ENCODE measurements at places on chromosomes 3 and 15.

GRCh38 chr3:54572197-54572895 is 355.5 kb downstream of the LRTM1 start:
- no peak for DNase-seq

GRCh38 chr3:146342989-146343388 is 92.1 kb upstream of the PLSCR4 start:
- DNase-seq: no peak

- peak; percentile 51 for DNase-seq
Measured at GRCh38 chr15:50128266-50128665, 9.2 kb upstream of the ATP8B4 start.

DNA sequence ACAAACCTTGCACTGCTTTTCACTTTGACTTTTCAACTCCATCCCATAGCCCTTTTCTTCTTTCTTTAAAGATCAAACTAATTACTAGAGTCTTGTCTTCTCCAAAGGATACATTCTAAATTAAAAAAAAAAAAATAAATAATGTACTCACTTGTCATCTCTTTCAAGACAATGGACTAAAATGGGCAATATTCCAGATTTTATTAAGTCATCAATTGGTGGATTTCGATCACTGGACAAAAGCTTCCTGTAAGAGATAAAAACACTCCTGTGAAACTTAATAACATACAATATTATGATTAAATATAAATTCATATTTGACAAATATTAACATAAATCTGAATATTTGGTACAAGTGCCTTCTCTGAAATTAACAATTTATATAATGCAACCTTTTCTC is 34.1 kb downstream of the KPNA4 start:
- DNase-seq: no peak

DNA sequence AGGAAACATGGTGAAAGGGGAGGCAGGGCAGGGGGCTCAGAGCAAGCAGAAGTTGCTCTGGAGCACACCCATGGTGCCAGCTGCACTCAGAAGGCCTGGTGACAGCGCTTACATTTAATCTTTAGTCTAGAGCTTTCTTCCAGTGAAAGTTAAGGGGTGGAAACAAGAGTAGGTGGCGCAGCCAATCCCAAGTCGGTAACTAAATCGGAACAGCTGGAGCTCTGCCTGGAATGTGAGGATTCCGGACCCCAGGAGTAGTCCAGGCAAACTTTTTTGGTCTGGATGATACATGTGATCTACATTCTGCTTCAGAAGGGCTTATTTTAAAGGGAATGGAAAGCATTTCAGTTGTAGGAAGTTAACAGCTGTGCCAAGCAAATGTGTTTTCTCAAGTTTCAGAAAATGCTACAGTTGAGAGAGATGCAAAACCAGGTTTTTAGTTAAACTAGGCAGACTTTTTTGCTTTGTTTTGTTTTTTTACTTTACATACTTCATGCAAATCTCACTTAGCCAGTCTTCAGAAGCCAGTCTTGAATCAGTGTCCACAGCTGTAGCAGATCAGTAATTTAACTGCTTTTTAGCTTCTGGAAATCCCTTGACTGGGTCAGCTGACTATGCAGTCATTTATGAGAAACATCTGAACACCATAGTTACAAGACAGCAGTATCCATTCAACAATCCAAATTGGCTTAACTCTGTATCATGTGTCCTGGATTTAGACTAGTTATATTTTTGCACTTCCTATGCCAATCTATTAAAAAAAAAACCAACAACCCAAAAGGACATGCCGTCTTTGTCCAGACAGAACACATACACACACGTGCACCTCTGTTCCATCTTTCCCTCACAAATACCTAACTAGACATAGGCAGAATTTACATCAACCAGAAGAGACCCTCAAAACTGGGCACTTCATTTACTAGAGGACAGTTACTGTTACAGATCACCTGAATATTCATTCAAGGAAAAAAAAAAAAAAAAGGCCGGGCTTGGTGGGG is 33.2 kb downstream of the ZNF106 start:
- no peak for DNase-seq

- no peak for DNase-seq
Measured at GRCh38 chr15:49265911-49266310, 95.9 kb downstream of the GALK2 start.

DNA sequence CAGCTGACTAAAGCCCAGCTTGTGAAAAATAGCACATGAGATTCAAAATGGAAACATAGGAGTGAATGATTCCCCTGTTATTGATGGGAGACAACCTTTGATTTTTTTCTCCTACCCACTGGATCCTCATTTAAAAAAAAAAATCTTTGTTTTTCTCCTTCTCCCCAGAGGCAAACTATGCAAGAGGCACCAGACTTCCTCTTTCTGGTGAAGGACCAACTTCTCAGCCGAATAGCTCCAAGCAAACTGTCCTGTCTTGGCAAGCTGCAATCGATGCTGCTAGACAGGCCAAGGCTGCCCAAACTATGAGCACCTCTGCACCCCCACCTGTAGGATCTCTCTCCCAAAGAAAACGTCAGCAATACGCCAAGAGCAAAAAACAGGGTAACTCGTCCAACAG is 2.6 kb downstream of the CACNA1D start:
- DNase-seq: no peak

GRCh38 chr15:87710406-87710805 is 546.1 kb downstream of the NTRK3 start:
- DNase-seq: no peak

DNA sequence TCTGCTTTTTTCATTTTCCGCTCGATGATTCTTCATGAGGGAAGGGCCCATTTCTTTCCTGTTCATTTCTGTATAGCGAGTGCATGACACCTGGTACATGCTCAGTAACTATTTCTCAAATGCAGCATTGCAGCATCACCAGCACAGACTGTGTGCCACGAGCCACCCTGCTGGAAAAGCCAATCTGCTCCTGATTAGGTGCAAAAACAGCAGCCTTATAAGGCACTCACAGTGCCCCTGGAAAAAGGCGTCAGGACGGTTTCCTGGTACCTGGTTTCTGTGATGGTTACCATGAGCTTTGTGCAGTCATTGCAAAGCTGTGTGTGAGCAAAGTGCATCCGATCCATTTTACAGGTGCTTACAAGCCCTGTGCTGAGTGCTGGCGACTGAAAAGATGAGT is 15.8 kb downstream of the ST8SIA2 start:
- DNase-seq: no peak

- no peak for DNase-seq
Measured at GRCh38 chr15:79282371-79283251, at the start of gene ANKRD34C. TSS of gene ANKRD34C (plus strand) at chr15:79282722. CDS start at chr15:79293285, 10,563 bp downstream.

DNA sequence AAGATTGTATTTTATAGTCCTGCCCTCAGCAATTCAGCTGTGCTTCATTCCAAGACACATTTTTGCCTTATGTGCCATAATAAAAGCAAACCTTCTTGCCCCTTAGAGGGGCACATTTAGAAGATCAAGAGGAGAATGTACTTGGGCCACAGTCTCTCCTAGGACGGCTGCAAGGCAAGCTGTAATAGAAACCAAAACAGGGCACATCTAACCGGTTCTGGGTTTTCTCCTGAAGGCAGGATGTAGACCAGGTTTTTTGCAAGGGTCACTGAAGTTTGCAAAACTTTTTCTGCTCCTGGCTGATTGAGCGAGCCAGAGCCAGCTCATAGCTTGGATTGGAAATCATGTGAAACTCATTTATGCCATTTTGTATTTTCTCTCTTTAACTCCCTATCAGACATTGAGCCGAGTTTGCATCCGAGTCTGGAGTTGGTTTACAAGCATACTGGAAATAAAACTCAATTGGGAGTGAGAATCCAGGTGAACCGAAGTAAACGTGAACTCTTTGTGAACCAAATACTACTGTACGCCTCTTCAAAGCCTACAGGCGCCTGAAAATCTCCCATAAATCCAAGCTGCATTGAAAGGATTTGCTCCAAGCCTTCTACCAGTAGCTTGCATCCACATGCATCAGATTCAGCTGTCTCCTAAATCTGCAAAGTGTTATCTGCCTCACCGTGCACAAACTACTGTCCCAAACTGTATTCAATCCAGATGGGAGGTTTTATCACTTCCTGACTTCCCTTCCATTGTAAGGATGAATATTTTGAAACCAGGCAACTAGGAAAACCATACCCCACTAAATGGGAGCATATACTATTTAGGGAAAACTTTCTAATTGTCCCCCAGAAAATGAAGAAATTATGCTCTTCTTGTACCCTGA is 60.9 kb upstream of the TSC22D2 start:
- no peak for DNase-seq

DNA sequence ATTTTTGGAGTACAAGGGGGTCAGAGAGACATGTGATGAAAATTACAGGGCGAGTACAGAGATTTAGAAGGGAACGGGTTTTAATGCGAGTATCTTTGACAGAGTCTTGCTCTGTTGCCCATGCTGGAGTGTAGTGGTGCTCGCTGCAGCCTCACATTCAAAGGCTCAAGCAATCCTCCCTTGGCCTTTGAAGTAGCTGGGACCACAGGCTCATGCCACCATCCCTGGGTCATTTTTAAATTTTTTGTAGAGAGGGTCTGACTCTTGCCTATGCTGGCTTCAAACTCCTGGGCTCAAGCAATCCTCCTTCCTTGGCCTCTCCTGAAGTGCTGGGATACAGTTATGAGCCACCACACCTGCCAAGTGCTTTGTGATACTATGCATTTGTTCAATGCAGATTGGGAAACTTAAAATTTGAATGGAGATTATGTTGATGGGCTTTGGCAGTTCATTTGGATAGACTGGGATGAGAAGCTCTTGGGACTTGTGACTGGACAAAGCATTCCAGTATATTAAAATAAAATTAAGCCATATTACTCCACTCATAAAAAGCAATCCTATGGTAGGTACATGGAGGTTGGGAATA is 4.0 kb upstream of the LMLN start:
- DNase-seq: no peak

DNA sequence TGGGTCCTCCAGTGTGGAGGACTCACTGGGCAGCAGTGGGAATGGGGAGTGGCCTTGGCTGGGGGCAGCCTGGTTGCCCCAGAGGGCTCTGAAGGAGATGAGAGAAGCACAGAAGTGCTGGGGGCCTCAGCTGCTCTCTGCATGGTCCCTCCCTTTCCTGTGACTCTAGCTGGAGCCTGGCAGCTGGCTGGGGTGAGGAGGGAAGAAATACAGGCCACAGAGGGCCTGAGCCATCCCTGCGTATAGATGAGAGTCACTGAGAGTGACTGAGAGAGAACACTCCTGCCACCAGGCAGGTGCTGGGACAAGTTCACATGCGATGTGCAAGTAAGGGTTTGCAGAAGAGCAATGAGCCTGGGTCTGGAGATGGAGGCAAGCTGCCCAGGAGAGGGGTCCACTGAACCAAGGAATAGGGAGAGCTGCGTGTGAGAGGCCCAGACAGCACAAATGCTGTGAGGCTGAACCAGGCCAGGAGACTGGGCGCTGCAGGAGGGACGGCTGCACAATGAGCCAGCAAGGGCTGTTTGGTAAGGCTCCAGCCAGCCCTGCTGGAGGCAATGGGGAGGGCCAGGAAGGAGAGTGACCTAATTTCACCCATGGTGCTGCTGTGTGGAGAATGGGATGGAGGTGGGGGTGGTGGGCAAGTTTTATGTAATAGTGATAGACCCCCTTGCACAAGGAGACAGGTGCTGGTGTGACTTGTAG is 87.2 kb downstream of the CLSTN2 start:
- DNase-seq: no peak

DNA sequence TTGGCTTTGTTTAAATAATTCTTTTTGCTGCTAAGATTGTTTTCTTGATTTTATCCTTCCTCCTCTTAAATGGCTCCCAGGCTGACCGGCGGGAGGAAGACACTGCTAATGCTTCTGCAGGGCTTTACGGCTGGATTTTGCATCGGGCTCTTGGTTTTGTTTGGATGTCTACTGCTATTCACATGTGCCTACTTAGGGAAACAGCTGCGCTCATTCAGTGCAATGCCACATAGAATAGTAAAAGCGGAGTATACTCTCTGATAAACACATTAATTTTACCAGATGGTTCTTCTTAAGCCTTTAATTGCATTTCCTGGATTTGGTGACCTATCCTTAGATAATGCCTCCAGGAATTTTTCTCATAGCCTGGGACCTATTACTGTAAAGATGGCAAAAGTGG is 146.6 kb downstream of the THSD4 start:
- no peak for DNase-seq

DNA sequence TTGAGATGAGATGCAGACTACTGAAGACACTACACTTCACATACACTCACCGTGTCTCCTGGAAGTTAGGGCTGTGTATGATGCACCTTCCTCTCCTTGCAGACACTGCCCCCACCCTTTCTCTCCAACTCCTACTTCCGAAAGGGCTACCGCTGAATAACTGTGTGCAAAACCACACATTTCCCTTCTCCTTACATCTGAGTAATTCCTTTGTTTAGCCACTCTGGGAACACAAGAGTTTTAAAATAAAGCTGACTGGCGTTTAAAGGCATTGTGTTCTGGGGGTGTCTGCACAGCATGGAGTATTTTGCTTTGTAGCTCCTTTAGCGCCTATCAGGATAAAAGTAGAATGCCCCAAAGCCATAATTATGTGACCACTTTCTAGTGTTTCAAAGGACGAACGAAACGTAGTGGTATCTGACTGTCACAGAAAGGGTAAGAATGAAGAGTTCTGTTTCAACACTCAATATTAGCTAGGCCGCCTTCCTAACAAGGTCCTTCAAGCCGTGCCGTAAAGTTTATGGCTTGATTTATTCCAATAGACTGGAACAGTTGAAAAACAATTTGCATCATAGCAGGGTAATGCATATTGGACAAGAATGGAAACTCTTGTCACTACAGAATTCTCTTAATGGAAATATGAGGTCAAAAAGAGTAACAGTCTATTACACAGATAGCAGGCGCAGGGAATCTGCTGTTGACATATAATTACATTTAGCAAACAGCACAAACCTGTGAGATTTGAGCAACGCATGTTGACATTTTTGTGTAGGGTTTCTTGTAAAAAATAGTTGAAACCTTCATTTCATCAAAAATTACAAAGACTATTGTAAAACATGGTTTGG is 619.9 kb downstream of the FOXP1 start:
- no peak for DNase-seq

- DNase-seq: no peak
Measured at GRCh38 chr3:72872183-72872582, 15.7 kb upstream of the GXYLT2 start.

- DNase-seq: no peak
Measured at GRCh38 chr3:7371693-7372572, 511.0 kb downstream of the GRM7 start.

- DNase-seq: no peak
Measured at GRCh38 chr3:39154280-39155021, 1.1 kb upstream of the CSRNP1 start.

GRCh38 chr3:150743508-150743907 is 19.5 kb downstream of the SIAH2 start:
- no peak for DNase-seq

DNA sequence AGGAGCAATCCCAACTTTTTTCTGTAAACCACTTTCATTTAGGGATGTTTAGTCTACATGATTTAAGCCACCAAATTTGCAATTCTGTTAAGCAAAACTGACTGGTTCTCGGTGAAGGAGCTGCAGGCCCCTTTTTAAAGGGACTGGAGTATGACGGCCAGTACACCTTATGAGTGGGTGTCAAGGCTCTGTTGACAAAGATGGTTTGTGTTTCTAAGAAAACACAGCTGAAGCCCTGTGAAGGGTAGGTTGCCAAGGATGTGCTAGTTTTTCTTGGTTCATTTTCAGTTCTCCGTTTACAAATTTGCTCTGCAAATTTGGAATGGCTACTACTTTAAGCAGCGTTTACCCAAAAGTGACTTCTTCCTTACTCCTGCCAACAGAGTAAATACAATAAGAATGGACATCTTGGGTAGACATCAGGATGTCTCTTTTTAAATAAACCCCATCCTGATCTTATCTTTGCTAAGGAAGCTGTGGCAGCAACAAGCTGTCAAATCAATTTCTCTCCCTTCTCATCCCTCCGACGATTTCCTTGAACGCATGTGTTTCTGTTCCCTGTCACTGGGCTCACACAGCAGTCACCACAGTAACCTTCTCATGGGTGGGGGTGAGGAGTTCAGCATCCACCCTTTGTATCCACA is 58.2 kb upstream of the CMTM8 start:
- DNase-seq: no peak

Measured in omental fat pad (tissue), 4 donors.